Lung (tissue), 17 donors: ENCODE measurements at places on chromosomes 16 and 17.

DNA sequence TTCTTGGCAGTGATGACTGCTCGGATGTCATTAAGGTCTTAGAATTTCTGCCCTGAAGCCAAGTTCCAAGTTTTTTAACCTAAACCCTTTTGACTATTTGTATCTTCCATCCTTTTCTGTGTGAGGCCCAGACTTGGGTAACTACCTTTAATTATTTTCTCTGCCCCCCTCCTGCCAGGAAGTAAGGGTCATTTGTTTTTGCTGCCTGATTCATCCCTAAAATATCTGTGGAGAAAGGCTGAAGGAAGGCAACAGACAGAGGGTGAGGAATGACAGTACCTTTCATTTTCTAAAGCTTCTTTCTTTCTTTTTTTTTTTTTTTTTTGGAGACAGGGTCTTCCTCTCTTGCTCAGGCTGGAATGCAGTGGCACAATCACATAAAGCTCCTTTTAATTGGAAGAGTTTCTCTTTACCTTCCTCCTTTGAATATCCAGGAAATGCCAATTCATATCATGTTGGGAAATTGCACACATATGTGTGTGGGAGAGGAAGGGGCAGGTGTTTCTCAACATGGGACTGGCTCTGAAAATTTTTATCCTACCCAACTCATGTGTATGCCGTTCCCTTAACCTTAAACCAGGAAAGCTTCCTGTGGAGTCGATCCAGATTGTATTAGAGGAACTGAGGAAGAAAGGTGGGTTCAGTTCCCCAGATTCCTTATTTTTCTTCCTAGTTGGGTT, 957 bp downstream of the VPS25 start:
- no peak for DNase-seq
- peaks cover 15% of the 10 kb centered on the region for H3K36me3 ChIP-seq
- peaks cover 4% of the 10 kb centered on the region for H3K4me1 ChIP-seq
- no peak overlapping the region for H3K27ac ChIP-seq
- no peaks in the 10 kb centered on the region for H3K27me3 ChIP-seq
- peak overlapping the region; percentile 93 for H3K4me3 ChIP-seq

- peaks cover 17% of the 10 kb centered on the region for H3K4me1 ChIP-seq
- H3K27ac ChIP-seq = no peak overlapping the region
- peak; percentile 98 for DNase-seq
- no peak overlapping the region for H3K4me3 ChIP-seq
- no peaks in the 10 kb centered on the region for H3K36me3 ChIP-seq
- no peaks in the 10 kb centered on the region for H3K27me3 ChIP-seq
Measured at GRCh38 chr16:75460446-75460845, 4.0 kb downstream of the TMEM170A start.

DNA sequence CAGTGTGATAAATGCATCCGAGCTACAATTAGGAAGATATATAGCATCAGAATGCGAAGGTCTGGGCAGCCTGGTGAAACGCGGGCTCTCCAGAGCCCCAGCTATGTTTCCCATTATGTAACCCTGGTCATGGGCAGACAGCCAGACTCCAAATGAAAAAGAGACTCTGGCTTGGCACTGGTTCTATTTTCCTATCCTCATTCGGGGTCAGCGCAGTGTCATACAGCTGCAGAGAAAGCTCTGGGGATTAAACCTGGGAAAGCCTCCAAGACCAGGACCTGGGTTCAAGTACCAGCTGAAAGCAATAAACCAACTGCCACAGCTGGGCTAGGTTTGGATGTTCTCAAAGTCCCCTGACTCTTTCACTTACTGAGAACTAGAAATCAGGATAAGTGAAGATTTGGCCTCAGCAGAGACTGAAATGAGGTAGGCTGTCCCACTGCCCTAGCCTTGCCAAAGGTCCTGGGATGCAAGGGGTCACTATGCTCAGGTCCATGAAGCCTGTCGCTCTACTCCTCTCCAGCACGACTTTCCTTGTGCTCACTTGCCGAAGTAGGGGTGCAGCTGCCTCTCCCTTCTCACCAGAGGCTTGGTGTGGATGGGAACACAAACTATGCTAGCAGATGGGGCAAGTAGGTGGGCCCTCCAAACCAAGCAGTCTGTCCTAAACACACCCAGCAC, 123.8 kb downstream of the SMG6 start:
- no peak overlapping the region for H3K4me3 ChIP-seq
- H3K27me3 ChIP-seq = no peaks in the 10 kb centered on the region
- peaks cover 82% of the 10 kb centered on the region for H3K4me1 ChIP-seq
- H3K36me3 ChIP-seq = peaks cover 1% of the 10 kb centered on the region
- H3K27ac ChIP-seq = peak overlapping the region; percentile 56

- no peaks in the 10 kb centered on the region for H3K27me3 ChIP-seq
- no peak overlapping the region for H3K27ac ChIP-seq
- no peak for DNase-seq
- H3K36me3 ChIP-seq = no peaks in the 10 kb centered on the region
Measured at GRCh38 chr16:86892509-86892908, 314.2 kb downstream of the FOXL1 start.

DNA sequence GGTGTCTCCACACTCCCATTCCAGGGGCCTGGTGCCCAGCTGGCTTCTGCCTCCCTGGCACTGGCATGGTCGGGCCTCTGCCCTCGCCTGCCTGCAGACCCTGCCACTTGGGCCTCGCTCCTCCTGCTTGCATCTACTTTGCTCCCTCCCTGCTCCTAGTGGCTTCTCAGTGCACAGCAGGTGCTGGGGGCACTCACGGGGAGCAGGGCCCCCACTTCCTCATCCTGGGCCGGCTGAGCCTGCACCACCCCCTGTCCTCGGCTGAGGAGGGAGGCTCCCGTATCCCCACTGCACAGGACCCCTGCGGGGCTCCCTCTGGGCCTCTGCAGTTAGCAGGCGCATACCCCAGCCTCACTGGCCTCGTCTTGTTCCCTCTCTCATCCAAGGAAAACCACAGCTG, 35.2 kb downstream of the CIBAR2 start:
- peaks cover 23% of the 10 kb centered on the region for H3K4me1 ChIP-seq
- H3K4me3 ChIP-seq = no peak overlapping the region
- no peak for DNase-seq
- H3K36me3 ChIP-seq = no peaks in the 10 kb centered on the region
- no peaks in the 10 kb centered on the region for H3K27me3 ChIP-seq

GRCh38 chr16:50068550-50068949, 2.8 kb downstream of the HEATR3 start:
- H3K27ac ChIP-seq = no peak overlapping the region
- no peak overlapping the region for H3K4me3 ChIP-seq
- peaks cover 14% of the 10 kb centered on the region for H3K36me3 ChIP-seq
- no peak for DNase-seq
- no peaks in the 10 kb centered on the region for H3K4me1 ChIP-seq

GRCh38 chr16:31273676-31274075, 13.9 kb downstream of the ITGAM start:
- H3K4me3 ChIP-seq = no peak overlapping the region
- no peaks in the 10 kb centered on the region for H3K27me3 ChIP-seq
